ENCODE measurements at places on chromosomes 12 and 14.

DNA sequence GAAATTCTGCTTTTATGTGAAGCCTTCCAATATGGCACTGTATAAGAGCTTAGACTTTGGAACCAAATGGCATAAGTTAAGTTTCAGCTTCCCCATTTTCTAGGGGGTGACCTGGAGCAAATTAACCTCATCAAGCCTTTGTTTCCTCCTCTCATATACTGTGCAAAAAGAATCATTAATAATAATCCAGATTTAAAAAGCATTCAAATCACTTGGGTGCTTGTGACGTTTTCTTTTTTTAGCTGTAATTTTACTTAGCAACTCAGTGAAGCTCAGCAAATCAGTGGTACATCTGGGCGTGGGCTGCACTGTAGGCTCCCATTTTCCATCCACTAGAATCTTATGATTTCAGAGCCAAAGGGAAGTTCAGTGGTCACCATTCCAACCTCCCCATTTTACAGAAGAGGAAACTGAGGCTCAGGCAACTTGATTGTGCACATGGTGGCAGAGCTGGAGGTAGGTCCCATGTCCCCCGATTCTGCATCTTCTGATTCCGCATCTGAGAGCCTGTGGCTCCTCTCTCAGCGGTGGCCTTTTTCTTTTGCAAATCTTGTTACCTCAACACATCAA, 131.2 kb downstream of the SNAPC1 start:
- DNase-seq = no peak

GRCh38 chr12:26032290-26032689, 73.8 kb downstream of the RASSF8 start:
- no peak for DNase-seq

GRCh38 chr14:102955636-102956408, 33.4 kb downstream of the AMN start:
- DNase-seq = no peak

GRCh38 chr14:95397325-95397724, 77.6 kb upstream of the CLMN start:
- no peak for DNase-seq

DNA sequence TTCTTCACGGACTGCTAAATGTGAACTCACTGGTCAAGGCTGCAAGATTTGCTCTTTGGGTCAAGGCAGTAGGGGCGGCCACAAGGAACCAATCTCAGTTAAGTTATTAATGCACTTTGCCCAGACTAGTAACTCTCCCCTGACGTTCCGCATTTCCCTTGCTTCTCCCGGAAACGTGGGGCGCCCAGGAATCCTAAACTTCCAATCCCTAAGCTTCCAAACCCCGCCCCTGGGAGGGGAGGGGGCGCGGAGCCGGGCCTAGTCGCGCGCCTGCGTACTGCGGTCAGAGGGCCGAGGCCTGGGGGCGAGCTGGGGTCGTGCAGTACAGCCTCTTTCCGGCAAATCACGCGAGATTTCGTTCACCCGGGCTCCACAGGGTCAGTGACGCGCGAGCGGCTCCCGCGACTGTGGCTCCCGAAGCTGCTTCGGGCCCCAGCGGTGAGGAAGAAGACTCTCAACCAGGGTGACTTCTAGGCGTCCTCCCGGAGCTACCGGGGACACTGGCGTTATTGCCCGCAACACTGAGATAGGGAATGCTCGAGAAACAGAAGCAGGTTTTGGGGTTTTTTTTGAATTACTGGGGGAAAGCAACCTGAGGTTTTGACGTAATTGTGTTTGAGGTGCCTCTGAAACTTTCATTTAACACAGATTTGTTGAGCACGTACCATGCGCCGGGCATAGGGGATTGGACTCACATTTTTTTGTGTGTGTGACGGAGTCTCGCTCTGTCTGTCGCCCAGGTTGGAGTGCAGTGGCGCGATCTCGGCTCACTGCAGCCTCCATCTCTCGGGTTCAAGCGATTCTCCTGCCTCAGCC, at the start of gene PTGR2:
PTGR2 (plus strand) TSS at position 265 of the 816 bp plus-strand sequence. CDS start 7,032 bp downstream, outside the sequence.
- peak; percentile 81 for DNase-seq

DNA sequence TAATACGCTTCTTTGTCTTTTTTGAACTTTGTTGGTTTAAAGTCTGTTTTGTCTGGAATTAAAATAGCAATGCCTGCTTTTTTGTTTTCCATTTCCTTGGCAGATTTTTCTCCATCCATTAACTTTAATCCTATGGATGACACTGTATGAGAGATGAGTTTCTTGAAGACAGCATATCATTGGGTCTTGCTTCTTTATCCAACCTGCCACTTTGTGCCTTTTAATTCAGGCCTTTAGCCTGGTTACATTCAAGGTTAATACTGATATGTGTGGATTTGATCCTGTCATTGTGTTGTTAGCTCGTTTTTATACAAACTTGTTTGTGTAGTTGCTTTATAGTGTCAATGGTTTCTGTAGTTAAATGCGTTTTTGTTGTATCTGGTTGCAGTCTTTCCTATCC, 168.0 kb downstream of the NTS start:
- no peak for DNase-seq

DNA sequence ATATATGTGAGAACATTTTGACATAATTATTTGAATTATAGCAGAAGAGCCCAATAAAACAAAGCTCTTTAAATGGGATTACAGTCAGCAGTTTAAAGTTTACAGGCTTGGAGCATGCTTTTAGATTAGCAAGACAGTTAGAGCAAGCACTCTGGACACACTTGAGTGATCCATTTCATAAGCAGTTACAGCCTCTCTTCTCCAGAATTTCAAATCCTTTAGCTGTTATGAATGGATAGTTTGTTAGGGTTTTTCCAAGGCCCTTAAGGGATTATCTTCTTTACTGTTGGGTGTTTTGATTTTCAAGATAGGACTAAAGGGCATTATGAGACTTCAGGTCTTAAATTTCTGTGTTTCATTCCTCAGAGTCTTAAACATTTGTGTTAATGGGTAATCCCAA, 36.3 kb downstream of the BEST3 start:
- no peak for DNase-seq

DNA sequence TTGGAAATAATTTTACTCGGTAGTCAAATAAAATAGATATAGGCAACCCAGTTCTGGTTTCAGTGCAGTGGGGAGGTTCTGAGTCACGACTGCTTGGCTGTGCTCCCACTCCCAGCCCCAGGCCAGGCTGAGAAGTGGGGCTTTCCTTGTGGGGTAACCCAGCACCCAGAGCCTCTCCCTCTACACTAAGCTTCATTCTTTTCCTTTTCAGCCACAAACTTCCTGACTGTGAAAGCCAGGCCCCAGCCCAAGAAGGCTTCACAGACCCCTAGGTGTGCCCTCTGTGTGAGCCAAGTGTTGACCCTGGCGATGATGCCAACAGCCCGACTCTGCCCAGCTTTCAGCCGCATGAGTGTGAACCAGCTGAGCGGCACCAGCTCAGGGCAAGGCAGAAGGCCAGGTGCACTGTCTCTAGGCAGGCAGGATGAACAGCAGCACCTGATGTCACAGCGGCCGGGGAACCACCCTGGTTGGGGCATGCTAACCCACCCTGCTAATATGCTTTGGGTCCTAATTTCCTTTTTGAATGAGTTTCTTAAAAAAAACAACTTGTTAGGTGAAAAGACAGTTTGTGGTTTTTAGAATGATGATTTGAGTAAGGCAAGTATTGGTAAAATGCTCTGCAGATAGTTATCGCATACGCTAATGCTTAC, 42.2 kb upstream of the ATP23 start:
- DNase-seq = peak; percentile 76

DNA sequence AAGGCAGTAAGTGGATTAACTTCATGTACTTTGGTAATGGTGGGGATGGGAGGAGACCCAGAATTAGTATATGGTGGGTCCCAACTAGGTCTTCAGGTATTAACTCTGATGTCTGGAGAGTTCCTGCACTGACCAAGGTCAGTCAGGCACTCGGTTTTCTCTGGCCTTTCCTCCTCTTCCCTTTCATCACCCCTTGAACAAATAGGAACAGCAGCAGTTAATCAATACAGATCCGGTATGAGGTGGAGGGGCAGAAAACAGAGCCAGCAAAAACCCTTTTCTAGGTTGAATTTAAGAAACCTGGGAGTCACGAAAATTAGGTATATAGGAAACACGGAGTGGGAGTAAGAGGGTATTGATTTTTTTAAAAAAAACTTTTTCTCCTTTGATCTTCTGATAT, 4.0 kb downstream of the PFKM start:
- no peak for DNase-seq

DNA sequence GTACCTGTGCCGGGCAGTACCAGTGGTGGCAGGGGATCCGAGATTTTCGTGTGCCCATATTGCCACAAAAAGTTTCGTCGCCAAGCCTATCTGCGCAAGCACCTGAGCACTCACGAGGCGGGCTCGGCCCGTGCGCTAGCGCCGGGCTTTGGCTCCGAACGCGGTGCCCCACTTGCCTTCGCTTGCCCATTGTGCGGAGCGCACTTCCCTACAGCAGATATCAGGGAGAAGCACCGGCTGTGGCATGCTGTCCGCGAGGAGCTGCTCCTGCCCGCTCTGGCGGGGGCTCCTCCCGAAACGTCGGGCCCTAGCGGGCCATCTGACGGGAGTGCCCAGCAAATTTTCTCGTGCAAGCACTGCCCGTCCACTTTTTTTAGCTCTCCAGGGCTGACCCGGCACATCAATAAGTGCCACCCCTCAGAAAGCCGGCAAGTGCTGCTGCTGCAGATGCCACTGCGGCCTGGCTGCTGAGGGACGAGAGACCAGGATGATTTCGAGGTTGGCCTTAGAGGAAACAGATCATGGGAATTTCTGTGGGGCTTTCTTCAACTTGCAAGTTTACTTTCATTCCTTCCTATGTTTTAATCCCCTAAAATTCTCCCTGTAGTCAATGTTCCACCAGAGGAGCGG, 1.6 kb downstream of the INSM2 start:
- DNase-seq = no peak

DNA sequence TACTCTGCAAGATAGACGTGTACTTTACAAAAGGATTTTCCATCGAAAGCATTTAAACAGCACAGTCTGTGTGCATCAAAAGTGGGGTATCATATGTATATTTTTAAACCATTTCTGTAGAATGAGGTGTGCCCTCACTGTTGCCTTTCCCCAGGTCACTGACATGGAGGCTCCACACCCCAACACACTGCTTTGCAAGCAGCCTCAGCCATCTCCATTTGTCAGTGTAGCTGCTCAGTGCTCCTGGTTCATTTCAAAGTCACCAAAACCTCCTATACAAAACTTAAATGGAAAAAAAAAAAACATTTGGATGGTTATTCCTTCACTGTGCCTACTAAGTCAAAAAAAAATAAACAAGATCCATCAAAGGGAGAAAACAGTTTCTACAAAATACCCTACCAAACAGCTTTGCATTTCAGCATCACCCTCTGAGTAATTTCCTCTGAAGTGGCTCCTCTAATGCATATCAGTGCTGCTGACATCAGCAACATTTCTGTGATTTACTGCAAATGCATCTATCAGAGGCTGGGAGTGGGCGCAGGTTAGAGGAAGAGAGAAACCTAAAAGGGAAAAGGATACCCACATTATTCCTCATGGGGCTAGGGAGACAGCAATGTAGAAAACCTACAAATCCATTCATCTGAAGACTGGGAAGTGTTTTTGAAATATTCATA, 46.0 kb downstream of the KCNK10 start:
- no peak for DNase-seq

GRCh38 chr14:69298131-69299071, 38.4 kb downstream of the GALNT16 start:
- no peak for DNase-seq

GRCh38 chr12:65885312-65885711, 61.0 kb downstream of the HMGA2 start:
- no peak for DNase-seq

- DNase-seq = no peak
Measured at GRCh38 chr12:6124411-6125309, at the start of gene VWF. Gene VWF, minus strand, starts transcription at chr12:6124670. Its CDS starts 1,474 bp downstream, at chr12:6123196.

DNA sequence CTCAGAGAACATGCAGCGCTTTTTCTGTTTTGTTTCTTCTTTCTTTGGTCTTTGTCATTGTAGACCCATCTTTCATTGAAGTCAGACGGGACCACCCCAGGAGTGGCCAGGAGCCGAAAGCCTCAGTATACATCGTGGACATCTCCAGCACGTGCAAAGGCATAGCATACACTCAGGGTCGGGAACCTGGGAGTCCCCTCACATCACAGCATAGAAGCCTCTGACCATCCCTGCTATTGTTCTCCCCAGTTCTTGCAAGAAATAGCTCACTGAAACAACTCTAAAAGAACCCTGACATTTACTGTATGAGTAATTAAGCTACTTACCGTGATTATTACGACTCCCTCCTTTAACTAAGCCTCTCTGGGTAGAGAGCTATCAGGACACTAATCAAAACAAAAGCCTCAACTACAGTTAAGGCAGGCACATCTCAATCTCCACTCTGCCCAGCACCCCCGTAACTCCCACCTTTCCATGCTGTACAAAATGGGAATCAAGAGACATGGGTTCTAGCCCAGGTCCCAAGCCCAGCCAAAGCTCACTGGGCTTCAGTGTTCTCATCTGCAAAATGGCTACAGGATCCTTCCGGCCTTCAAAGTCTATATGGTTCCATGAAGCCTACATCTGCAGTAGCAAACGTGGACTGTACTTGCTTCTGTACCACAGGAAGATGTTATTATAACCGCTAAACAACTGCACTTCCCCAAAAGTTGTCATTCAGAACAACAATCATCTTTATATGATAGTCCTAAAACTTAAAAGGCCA, 6.7 kb downstream of the CCDC88C start:
- DNase-seq = no peak

GRCh38 chr14:64502456-64502855, 1.2 kb downstream of the ZBTB25 start:
- DNase-seq = no peak

DNA sequence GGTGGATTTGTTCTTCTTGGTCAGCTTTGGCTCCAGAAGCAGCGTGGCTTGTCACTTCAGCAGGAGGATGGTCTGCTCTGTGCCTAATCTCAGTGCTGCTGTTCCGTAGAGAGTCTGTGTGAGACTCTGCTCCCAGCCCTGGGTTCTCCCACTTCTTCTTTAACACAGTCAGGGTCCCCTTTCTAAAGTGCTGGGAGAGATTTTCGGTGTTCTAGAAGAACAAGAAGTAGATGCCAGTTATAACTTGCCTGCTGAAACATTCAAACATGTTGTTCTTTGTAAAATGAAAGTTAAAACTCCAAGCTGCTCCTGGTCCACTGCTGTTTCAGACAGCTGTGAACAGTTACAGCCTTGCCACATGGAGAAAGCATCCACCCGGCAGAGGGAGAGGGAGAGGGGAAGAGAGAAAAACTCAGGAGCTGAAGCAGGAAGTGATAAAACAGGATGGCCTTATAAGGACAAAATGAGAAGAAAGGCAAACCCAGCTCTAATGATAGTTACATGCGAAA, 55.2 kb upstream of the CERS5 start:
- peak; percentile 12 for DNase-seq

- DNase-seq = no peak
Measured at GRCh38 chr12:112686373-112686772, 105.2 kb upstream of the RPH3A start.

GRCh38 chr12:116694653-116695463, 43.0 kb downstream of the SPRING1 start:
- DNase-seq = no peak

- peak; percentile 28 for DNase-seq
Measured at GRCh38 chr12:1796515-1797010, 23.8 kb upstream of the LRTM2 start.

DNA sequence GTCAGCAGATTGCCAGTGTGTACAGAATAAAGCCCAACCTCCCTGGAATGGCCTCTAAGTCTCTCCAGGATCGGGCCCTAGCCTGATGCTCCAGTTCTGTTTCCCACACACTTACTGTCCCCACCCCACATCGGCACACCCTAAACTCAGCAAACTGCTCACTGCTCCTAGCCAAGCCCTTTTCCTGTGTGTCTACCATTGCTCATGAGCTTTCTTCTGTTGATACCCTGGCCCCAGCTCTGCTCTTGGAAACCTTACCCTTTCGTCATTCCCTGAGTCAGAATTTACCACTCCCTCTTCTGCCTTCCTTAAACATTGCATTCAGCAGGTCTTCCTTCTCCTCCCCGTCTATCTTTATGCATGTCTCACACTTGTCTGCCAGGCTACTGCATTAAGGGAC, 158.9 kb downstream of the TMX1 start:
- no peak for DNase-seq
